ENCODE measurements at places on chromosomes 16 and 17. TPM values are rescaled to one million over a fixed set of nuclear protein-coding genes. Genes with fewer than 3 reads are reported as not detected.

The NOMO2 gene
- total RNA-seq: 59.2 TPM

The SLC12A3 gene
- not detected for total RNA-seq

The ADAP2 gene
- total RNA-seq: 0.19 TPM

- DNase-seq: no peak
These were observed 4.1 kb upstream of the GFAP start for GRCh38 chr17:44919411-44919810.

- no peak for DNase-seq
These were observed 35.8 kb upstream of the SLC38A10 start for GRCh38 chr17:81330884-81331245.

DNA sequence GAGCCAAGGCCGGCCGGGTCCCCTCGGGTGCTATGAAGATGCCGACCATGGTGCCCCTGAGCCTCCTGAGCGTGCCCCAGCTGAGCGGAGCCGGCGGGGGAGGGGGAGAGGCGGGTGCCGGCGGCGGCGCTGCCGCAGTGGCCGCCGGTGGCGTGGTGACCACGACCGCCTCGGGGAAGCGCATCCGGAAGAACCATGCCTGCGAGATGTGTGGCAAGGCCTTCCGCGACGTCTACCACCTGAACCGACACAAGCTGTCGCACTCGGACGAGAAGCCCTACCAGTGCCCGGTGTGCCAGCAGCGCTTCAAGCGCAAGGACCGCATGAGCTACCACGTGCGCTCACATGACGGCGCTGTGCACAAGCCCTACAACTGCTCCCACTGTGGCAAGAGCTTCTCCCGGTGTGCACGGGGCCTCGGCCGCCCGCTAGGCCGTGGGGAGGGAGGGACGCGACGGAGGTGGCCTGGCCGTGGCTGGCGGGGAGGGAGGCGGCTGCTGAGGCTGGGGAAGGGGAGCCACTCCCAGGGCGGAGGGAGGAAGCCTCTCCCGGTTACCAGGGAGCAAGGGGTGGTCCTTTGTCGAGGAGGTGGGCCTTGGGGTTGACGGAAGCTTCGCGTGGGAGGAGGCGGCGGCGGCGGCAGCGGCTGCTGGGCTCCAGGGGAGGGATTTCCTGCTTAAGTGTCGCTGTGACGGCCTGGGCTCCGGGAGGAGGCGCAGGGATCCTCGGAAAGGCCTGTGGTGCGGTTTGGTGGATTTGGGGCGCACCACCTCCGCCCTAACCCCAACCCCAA is 1.3 kb downstream of the MAZ start:
- DNase-seq: peak; percentile 92

DNA sequence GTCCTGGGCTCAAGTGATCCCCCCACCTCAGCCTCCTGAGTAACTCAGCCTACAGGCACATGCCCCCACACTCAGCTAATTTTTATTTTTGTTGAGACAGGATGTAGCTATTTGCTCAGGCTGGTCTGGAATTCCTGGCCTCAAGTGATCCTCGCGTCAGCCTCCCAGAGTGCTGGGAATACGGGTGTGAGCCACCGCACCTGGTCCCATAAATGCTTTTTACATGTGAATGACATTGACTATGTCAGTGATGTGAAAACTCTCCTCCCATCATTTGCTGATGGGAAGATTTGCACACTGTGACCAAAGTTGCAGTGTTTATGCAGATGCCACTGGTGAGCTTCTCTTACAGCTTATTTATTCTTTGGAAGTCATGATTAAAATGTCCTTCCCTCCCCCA is 15.0 kb downstream of the PLCD3 start:
- DNase-seq: no peak

- no peak for DNase-seq
These were observed 10.1 kb downstream of the MRM1 start for GRCh38 chr17:36611345-36612072.

DNA sequence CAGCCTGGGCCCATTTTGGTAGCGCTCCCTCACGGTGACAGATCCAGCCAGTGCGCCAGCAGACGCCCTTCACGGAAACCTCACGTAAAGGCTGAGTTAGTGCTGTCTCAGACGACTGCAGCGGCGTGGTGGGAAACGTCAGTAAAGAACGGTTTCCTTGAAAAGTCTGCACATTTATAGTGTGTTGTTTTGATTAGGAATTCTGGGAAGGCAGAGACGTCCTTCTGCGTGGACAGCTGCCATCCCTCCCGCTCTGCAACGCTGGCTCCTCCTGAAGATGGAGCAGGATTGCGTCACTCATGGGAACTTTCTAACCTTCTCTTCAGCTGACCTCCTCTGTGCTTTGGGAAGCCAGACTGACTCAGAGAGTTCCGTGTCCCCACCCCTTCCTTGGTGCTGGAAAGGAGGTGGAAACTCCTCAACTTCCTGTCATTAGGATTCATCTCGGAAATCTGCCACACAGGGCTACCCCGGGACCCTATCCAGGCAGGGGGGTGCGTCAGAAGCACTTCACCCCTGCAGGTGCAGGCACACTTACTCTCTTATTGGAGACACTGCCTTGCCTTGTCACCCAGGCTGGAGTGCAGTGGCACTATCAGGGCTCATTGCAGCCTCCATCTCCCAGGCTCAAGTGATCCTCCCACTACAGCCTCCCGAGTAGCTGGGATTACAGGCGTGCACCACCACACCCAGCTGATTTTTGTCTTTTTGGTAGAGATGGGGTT is 24.3 kb upstream of the CRISPLD2 start:
- no peak for DNase-seq

DNA sequence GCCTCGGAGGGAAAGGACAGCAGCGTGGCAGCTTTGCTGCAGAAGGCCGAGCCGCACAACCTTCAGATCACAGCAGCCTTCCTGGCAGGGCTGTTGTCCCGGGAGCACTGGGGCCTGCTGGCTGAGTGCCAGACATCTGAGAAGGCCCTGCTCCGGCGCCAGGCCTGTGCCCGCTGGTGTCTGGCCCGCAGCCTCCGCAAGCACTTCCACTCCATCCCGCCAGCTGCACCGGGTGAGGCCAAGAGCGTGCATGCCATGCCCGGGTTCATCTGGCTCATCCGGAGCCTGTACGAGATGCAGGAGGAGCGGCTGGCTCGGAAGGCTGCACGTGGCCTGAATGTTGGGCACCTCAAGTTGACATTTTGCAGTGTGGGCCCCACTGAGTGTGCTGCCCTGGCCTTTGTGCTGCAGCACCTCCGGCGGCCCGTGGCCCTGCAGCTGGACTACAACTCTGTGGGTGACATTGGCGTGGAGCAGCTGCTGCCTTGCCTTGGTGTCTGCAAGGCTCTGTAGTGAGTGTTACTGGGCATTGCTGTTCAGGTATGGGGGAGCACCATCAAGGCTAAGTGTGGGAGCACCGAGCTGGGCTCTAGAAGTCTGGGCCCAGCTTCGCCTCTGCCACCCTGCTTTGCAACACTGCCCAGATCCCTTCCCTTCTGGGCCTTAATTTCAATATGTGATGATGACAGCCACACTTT is 18.6 kb downstream of the NOD2 start:
- no peak for DNase-seq
